ENCODE measurements at places on chromosomes 6 and 20.
A peak's percentile ranks its signal among the peaks of the same experiment; 100 is the strongest.

GRCh38 chr6:108417027-108417426 is 122.2 kb downstream of the AFG1L start:
- no peak for DNase-seq

DNA sequence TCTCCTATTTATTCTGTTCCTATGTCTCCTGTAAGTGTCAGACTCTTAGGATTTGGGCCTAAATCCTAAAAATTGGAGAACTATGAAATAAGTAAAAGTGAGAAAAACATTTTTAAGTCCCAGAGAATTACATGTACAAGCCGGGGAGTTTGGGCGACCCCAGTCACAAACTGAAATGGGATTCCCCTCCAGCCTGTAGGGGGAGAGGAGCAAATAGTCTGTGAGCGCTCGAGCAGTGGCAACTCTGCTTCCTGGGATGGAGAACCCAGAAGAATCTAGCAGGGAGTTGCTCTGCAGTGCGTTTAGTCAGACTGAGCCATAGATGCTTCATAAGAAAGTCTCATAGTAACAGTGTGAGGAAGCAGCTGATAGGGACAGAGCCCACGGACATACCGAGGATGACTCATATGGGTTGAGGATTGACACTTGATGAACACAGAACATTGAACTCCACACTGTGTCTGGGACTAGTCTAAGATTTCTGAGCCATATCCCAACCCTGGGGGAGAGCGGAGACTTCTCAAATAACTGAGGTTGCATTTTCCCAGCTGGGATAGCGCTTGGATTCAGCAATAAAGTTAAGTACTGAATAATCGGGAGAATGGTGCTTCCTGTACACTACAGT is 437.2 kb downstream of the BCKDHB start:
- peak; percentile 27 for DNase-seq

GRCh38 chr6:133047065-133047665 is 194.0 kb upstream of the EYA4 start:
- DNase-seq: no peak

GRCh38 chr6:128032042-128032441 is 131.2 kb upstream of the THEMIS start:
- DNase-seq: no peak

GRCh38 chr6:2797564-2798031 is 32.4 kb downstream of the WRNIP1 start:
- no peak for DNase-seq

DNA sequence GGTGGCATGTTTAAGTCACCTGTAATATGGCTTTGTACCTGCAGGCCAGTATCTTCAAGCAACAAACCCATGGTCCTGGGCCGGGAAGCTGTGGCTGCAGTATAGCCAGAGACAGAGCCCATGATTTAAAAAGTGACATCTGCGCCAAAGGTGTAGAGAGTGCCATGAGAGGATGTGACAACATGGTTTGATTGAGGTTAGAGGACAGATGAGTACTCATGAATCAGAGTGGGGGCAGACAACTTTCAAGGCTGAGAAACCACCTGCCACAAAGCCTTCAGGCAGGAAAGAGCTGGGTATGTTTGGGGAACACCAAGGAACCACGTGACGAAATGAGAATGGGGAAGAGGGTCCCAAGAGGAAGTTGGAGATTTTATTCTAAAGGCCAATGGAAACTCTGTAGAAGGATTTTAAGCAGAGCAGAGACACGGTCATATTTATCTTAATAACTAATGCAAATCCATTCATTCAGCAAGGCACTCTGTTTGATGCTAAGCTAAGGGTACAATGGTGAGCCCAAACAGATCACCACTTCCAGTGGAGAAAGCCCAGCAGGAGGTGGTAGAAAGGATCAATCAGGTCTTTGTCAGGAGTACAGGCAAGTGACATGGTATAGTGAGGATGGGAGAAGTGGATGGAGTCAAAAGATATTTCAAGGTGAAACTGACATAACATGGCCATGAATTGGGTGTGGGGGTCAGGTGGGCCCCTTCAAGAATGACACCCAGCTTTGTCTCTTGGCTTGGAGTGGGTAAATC is 3.4 kb upstream of the MICAL1 start:
- no peak for DNase-seq

DNA sequence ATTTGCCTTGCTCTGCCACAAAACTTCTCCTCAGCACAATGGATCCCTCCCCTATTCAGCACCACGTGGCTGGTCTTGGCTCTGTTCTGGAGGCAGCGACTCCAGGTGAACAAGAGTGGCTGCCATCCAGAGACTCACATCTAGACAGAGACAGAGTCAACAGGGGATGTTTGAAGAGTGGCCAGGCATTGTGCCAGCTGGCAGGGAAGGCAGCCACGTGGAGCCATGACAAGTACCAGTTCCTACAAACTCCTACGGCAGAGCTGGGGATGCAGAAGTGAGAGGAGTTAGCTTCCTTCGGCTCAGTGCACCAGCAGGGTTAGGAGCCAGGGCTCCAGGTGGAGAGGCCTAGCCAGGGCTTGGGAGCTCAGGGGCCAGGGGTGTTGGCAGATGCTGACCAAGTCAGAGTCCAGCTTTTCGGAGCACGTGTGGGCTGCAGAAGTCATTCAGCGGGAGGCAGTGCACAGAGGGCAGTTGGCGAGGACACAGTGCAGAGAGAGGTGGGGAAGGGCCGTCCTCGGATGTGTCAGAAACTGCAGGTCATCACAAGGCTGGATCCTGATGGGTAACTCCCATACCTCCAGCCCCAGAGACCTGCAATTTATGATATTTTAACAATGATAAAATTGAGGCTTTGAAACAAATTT is 171.7 kb upstream of the PDE10A start:
- DNase-seq: no peak

GRCh38 chr6:313087-313486 is 20.8 kb downstream of the DUSP22 start:
- no peak for DNase-seq

DNA sequence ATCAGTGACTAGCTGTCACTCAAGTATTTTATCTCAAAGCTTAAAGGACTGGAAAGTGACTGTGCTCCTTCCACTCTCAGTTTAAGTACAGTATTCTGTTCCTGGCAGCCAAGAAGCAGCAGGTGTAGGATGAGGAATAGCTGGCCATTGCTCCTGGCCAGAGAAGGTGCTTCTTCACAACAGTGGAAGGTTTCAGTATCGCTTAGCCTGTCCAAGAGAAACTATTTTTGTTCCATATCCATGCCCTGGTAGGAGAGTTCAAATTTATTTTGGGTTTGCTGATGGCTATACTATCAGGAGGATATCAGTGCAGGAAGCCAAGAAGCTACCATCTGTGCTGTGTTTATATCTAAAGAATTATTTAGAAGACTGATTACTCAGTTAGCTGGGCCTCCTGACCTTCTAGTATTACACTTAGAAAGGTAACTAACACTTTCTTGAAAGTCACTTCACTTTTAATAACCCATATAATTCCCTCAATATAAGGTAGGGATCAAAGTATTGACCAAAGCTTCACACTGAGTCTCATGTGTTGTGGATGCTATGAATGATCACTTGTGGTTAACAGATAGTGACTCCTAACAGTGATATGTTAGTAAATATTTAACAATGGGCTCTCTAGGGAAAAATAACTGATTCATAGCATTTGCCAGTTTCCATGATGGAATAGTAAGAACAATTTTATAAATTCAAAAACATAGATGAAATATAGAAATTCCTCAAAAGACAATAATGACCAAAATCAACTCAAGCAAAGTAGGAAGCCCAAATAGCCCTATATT is 99.9 kb downstream of the AIG1 start:
- DNase-seq: no peak

GRCh38 chr6:33420491-33421343 is 852 bp downstream of the SYNGAP1 start:
- no peak for DNase-seq

- no peak for DNase-seq
Observed at GRCh38 chr6:17610835-17611234, 10.7 kb downstream of the FAM8A1 start.

DNA sequence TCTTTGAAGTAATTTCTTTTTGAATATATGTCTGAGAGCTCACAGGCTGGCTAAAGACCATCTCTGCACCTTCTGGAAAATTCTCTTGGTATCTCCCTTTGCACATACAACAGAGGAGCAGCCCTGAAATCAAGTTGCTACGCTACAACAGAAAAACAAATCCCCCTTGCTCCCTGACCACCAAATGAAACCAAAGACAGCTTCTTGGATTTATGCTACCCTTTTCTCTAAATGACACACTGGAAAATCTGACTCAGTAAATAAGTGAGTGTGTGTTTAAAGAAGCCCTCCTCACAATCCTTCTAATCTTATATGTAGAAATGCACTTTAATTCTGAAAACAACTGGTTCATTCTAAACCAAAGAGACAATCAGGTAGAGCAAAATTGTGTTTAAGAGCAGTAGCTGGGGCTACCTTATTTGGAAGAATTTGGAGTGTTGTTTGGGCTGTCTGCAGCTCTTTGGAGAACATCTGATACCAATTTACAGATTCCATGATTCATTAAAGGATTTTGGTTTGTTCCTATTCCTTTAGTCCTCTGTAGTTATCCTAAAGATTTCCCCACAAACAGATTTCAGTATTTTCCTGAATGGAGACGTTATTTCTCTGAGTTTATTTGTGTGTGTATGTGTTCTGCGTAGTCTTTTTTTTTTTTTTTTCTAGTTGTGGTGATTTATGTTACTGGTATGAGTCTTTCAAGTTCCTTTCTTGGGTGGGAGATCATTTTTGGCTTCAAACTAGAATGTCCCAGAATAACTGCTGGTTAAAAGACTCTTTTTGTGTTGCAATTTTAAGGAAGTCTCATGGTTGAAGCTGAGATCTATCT is 36.4 kb upstream of the UTRN start:
- peak; percentile 79 for DNase-seq

GRCh38 chr6:144528743-144529425 is 243.7 kb downstream of the UTRN start:
- no peak for DNase-seq

GRCh38 chr6:28393912-28394662 is 5.5 kb downstream of the ZSCAN12 start:
- no peak for DNase-seq

DNA sequence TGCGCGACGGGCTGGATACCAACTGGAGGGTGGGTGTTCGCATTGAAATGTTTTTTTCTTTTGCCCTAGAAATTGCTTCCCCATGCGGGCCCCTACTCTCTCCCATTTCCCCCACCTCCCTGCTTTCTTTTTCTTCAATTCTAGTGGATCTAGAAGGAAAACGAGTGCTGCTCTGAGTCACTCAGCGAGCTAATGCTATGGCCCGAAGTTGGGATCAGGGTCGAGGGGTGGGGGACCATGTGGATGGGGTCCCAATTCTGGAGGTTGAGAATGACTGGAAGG is 71.5 kb downstream of the SOX4 start:
- no peak for DNase-seq

GRCh38 chr6:5811997-5812396 is 194.7 kb downstream of the NRN1 start:
- DNase-seq: no peak

DNA sequence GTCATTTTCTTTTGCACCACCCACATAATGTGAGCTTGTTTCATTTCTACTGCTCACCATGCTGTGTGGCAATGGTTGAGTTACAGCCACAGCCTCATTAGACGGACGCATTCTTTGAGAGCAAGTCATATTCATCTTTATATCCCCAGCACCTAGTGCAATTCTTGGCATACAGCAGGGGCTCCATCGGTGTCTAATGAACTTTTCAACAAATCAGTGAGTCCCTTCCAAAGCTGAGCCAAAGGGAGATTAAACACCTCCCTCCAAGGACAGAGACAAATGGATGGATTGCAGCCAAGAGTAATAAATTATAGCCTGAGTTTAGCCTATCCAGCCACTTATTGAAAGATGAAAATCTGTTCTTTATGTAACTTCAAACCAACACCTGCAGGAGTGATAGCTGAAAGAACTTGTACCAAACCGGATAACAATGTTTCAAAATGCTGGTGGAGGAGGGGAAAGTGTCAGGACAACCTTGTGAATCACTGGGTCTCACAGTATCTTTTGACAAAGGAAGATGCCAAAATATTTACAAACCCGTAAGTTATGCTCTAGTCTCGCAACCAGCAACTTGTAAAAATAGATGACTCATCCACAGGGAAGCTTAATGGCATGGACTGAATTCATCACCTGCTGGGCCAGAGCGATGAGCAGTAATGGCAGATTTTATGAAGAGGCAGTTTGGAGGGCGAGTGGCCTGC is 139.0 kb downstream of the PXDC1 start:
- DNase-seq: peak; percentile 89

DNA sequence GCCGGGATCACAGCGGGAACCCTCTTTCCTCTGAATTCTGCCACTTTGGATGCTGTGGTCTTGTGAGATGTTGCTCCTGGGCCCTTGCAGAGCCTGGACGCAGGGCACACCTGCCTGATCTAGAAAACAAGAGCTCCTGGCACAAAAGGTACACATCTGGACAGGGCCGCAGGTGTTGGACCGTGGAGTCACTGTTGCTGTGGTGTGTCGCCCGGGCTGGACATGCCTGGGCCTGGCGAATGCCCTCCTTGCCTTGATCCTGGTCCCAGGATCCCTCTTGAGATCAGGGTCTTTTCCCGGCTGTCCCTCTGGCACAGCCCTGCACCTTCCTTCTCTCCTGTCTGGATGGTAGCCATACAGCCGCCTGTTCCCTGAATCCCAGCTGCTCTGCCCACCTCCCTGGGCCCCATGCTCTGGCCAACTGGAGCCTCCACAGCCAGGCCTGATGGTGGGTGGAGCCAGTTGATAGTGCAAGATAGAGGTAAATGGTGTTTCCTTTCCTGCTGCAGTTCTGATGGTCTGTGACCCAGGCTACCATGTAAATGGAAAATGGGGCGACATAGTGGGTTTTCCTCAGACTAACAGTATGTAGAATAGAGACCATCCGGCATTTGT is 5.0 kb downstream of the FOXP4 start:
- DNase-seq: no peak

GRCh38 chr6:71368284-71368683 is 79.7 kb downstream of the OGFRL1 start:
- DNase-seq: no peak

DNA sequence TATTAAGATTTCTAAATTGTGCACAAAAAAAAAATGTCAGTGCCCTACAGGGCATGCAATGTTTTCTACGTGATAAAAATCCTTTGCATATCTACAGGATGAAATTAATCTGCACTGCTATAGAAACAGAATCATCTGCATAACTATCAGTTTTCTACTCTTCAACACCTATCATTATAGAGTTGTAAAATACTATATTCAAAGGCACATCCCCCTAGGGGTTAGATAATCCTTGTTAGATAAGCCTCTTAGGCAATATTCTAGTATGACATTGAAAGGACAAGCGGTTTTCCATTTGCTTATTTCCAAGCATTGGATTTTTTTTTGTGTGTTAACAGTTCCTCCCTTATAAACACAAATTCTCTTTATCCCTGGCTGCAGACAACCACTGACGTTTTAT is 98.7 kb upstream of the LAMA2 start:
- DNase-seq: no peak

DNA sequence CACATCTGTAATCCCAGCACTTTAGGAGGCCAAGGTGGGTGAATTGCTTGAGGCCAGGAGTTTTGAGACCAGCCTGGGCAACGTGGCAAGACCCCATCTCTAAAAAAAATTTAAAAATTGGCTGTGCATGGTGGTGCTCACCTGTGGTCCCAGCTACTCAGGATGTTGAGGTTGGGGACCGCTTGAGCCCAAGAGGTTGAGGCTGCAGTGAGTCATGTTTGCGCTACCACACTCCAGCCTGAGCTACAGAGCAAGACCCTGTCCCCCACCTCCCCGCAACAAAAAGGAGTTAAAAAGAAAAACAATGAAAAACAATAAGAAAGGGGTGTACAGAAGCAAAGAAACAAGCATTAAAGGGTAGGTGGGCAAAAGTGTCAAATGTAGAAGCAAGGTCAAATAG is 57.3 kb downstream of the CDK19 start:
- DNase-seq: no peak

All from GM04503 (cell line).